ENCODE measurements at places on chromosomes 4 and X.

- DNase-seq = peak; percentile 62
Measured at GRCh38 chrX:31092476-31092875, 20.6 kb upstream of the FTHL17 start.

DNA sequence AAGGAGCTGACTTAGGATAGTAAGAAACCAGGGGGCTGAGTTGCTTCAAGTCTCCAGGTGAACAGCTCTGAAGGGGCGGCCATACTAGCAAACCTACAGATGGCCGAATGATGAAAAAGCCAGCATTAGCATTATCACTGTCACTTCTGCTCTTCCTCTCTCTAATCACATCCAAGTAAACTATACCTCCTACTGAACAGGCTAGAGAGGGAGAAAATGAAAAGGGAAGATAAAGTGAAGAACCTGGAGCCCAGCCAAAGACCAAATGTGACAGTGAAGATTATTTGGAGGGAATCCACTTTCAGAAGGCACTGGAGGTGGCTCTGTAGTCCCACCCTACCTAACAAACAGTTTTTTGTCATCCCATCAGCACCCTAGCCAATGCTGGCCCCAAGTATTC, 50.4 kb upstream of the PRPS1 start:
- DNase-seq = no peak

DNA sequence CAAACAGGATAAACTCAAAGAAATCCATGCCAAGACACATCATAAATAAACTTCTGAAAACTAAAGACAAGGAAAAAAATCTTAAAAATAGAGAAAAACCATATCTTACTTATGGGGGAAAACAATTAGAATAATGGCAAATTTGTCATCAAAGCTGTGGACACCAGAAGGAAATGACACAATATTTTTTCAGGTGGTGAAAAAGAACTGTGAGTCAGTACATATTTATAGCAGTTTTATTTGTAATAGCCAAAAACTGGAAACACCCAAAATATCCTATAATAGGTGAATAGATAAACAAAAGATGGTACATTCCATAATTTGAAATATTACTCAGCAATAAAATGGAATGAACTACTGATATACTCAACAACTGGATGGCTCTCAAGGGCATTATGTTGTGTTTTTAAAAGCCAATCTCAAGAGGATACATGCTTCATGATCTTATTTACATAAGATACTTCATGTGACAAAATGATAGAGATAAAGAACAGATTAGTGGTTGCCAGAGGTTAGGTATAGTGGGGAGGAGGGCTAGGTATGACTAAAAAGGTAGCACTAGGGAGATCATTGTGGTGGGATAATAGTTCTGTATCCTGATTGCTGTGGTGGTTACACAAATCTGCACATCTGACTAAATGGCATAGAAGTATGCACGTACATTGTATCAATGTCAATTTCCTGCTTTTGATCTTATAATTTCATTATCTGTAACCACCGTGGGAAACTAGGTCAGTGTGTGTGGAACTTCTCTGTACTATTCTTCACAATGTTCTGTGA, 191.9 kb downstream of the PPP1R2C start:
- DNase-seq = no peak

GRCh38 chr4:67250131-67250896, 295.0 kb downstream of the CENPC start:
- peak; percentile 4 for DNase-seq

DNA sequence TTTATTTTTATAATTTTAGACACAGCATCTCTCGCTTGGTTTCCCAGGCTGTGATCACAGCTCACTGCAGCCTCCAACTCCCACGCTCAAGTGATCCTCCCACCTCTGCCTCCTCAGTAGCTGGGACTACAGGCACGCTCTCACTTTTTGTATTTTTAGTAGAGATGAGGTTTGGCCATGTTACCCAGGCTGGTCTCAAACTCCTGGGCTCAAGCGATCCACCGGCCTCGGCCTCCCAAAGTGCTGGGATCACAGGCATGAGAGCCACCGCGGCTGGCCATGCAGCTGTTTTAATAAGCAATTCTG, 39.1 kb downstream of the DHRSX start:
- no peak for DNase-seq

DNA sequence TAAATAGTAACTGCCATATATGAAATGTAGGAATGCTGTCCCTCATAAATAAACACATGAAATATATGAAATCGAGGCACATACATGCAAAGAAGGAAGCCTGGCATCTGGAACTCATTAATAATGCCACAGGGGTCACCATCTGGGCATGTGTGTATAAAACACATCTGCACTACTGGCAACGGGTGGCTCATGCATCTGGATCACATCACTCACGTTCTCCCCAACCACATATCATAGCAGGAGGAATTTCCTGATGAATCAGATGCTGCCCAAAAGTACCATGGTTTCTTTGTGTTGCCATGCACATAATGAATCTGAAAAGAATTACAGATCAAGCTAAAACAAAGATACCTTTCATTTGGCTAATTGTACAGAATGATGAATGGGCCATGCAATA, 28.6 kb downstream of the RNF175 start:
- peak; percentile 89 for DNase-seq

DNA sequence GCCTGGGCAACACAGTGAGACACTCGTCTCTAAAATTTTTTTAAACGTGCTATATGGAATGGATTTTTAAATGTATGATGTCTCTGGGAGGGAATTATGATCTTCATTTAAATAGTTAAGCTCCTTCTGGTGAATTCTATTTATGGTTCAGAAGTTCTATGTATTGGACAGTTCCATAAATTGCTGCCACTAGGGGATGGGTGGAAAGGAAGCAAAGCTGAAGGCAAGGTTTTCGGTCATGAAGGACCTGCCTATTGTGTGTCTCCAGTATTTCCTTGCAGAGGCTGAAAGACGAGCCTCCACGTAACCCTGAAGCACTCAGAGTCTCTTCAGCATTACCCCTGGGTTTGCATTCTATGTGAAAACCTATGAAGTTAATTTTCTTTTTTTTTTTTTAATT, 451.5 kb upstream of the FAT1 start:
- no peak for DNase-seq

DNA sequence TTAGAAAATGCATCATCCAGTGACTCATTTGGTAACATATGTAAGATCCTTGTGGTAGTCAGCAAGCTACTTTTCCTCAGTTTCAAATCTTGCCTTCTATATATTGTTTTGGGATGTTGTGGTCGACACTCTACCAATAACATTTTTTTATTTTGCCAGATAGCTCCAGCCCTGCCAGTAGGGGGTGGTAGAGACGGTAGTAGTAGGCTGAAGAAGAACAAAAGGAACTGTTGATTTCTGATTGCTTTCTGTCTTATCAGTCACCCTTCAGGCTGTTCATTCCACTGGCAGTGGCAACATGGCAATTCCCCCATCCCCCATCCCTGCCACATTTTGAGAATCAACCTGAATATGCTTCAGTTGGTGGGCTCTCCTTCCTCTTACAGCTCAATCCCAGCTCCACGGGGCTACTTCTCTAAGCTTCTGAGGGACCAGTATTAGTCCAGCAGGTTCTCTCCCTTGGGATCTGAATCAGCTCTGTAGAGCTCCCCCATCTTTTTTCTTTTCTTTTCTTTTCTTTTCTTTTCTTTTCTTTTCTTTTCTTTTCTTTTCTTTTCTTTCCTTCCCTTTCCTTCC, 171.5 kb upstream of the VEGFC start:
- DNase-seq = peak; percentile 23

DNA sequence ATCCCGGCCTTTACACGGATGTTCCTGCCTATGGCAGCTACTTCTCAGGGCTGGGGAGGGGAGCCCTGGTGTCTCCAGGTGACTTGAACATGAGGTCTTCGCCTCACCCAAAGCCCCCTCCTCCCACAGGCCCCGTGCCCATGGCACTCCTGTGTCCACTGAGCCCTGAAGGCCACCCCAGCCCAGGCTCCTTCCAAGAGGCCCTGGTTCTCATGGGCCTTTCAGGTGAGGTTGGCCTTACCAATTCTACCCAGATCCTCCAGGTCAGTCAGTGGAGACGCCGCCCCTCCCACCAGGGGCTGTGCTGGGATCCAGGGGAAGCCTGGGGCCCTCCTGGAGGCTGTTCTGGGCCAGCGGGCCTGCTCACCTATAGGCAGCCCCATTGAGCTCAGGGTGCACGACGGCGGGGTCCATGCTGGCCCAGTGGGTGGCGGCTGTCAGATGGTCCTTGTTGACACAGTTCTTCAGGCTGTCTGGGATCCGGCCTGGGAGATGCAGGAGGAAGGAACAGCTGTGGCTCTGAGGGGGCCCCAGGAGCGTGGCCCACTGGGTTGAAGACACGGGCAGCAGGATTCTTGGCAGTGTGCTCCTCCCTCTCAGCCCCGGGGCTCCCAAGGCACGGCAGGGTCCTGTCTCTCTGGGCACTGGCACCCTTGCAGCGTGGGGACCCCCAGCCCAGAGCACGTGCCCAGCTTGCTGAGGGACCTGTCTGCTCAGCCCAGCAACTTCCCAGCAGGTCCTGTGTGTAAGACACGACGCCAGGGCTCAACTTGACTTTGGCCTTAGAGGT, 36.2 kb downstream of the CTBP1 start:
- no peak for DNase-seq

DNA sequence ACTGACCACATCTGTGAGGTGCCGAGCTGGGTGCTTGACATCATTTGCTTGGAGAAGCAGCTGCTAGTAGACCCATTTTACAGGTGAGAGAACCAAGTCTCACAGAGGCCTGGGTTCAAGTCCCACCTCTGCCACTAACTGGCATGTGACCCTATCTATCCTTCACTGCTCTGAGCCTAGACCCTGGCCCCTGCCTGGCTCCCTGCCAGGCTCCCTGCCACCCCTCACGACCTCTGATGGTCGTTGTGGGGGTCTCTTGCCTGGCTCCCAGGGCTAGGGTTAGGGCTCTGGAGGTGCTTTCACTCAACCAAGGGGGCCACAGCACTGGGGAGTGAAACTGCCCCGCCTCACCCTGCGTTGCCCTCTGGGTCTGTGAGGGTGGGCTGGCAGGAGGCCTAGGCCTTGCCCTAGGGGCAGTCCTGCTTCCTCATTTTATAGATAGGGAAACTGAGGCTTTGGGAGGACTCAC, 7.2 kb upstream of the ADD1 start:
- no peak for DNase-seq

DNA sequence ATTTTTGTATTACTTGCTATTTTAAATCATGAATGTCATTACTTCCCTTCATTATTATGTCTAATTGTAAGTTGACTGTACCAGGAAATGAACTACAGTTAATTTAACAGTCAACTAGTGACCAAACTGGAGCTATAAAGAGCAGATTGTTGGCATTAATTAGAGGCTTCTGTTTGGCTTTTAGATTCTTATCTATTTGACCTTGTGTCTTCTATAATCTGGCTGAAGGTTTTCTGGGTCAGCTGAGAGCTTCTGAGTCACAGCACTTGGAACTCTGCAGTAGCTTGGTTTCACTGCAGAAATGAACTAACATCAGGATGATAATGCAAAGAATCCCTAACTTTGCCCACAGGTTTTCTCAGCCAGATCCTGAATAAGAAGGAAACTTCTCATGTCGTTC, 169.2 kb upstream of the LEF1 start:
- DNase-seq = peak; percentile 11

GRCh38 chr4:147368948-147369347, 111.9 kb upstream of the EDNRA start:
- no peak for DNase-seq

DNA sequence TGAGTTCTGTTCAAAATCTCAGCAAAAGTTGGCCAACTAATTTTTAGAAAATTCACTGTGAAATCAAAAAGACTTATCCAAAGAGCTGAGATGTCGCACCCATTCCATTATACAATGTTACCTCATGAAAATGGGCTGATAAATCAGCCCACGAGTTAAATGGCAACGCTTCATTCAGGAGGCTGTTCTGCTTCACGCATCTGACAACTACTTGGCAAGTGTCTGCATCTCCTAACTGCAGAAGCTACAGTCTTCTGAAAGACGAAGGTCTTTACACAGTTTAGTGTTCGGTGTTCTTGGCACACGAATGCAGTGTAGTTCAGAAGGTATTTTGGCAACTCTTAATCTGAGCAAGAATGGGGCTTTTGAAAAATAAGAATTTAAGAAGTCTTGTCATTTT, 166.6 kb upstream of the DKK2 start:
- no peak for DNase-seq
